ENCODE measurements at places on chromosomes 1 and 21.
A peak's percentile ranks its signal among the peaks of the same experiment; 100 is the strongest.

- H3K27me3 ChIP-seq: no peaks in the 10 kb centered on the region
- DNase-seq: no peak
- no peaks in the 10 kb centered on the region for H3K36me3 ChIP-seq
- no peaks in the 10 kb centered on the region for H3K4me1 ChIP-seq
- H3K4me3 ChIP-seq: no peak overlapping the region
- no peak overlapping the region for H3K27ac ChIP-seq
Observed at GRCh38 chr21:36948686-36949085, 17.8 kb downstream of the HLCS start.

DNA sequence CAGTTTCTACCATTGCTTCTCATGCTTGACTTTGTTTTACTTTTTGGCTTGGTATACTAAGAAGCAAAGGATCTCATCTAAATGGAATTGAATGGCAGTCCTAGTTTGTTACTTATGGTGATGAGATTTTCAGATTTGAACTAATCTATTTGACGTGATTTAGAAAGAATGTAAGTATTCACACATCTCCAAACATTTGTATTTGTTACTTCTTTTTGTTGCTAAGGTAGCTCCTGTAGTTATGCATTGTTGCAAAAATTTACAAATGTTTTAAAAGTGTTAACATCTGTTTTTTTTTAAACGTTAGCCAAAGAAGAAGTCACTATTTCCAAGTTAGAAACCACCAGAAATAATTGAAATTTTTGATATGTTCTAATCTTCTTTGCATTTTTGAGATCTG, 222.5 kb downstream of the RPS6KC1 start:
- peak; percentile 11 for DNase-seq
- peaks cover 3% of the 10 kb centered on the region for H3K36me3 ChIP-seq
- no peaks in the 10 kb centered on the region for H3K4me1 ChIP-seq
- no peak overlapping the region for H3K27ac ChIP-seq
- no peaks in the 10 kb centered on the region for H3K27me3 ChIP-seq

DNA sequence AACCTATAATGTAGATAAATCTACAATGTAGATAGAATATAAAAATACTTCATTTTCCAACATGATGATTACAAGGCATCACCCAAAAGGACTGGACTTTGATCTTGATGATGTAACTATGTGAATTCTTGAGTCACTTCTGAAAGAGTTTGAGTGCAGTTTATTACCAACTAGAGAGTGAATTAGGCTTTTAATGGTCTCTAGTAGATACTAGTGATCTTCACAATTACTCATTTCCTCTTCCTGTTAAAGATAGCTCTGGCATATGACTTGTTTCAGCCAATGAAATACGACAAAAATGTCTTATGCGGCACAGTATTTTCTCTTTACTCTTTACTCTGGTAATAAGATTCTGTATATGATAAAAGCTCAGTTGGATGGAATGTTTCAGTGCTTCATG, 1588.1 kb upstream of the B3GALT2 start:
- no peaks in the 10 kb centered on the region for H3K36me3 ChIP-seq
- no peaks in the 10 kb centered on the region for H3K4me1 ChIP-seq
- no peak overlapping the region for H3K4me3 ChIP-seq
- H3K27me3 ChIP-seq: no peaks in the 10 kb centered on the region
- no peak overlapping the region for H3K27ac ChIP-seq

DNA sequence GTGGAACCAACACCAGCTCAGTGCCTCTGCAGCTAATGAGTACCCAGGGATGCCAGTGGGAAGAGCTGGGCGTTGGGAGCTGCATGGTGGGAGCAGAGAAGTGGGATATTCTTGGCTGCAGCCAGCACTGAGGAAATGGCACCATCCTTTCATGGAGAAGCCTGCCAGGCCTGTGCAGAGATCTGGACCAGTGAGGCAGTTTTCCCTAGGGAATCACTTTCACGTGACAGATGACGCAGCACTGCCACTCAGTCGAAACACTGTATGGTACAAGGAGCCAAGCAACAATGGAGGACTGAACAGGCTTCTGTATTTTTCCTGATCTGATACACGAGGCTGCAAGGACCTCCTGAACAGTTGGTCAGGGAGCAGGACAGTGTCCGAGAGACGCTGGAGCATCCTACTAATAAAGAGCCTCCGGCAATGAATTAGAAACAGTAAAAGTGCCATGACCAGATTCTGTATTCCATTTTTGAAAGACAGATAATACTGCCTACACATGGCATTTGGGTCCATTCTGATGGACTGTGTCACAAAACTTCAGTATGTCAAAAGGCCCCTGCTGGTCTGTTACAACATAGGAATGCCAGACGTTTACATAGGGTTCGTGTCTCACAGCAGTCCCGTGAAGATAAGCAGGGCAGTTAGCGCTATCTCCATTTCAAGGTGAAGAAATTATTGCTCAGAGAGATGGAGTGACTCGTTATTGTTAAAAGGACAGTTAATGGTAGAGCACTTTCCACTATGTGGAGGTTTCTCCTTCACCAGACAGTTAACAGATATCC, 44.0 kb upstream of the LMO4 start:
- no peaks in the 10 kb centered on the region for H3K36me3 ChIP-seq
- H3K4me3 ChIP-seq: no peak overlapping the region
- no peaks in the 10 kb centered on the region for H3K4me1 ChIP-seq
- DNase-seq: no peak
- no peaks in the 10 kb centered on the region for H3K27me3 ChIP-seq
- no peak overlapping the region for H3K27ac ChIP-seq

DNA sequence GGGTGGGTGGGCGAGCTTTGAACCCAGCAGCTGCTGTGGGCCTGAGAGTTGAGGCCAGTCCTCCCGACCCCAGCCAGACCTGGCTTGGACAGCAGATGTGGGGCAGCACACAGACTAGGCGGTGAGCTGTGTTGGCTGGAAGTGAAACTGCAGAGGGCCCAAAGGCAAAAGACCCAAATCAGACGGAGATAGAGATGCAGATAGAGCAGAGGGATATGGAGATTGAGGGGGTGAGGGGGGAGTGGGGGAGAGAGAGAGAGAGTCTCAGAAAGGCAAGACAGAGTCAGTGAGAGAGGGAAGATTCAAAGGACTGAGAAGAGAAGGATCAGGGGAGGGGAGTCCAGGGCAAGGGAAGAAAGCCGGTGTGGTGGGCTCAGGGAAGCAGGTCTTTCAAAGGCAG, 17.0 kb upstream of the POU3F1 start:
- H3K4me1 ChIP-seq: no peaks in the 10 kb centered on the region
- DNase-seq: no peak
- H3K27ac ChIP-seq: no peak overlapping the region
- no peaks in the 10 kb centered on the region for H3K36me3 ChIP-seq
- H3K27me3 ChIP-seq: no peaks in the 10 kb centered on the region
- H3K4me3 ChIP-seq: no peak overlapping the region

GRCh38 chr1:77487631-77488030, 194.8 kb downstream of the ZZZ3 start:
- no peaks in the 10 kb centered on the region for H3K27me3 ChIP-seq
- H3K4me3 ChIP-seq: no peak overlapping the region
- no peaks in the 10 kb centered on the region for H3K36me3 ChIP-seq
- DNase-seq: no peak

- H3K27ac ChIP-seq: peak overlapping the region; percentile 77
- H3K4me3 ChIP-seq: peak overlapping the region; percentile 72
- peaks cover 4% of the 10 kb centered on the region for H3K4me1 ChIP-seq
- no peaks in the 10 kb centered on the region for H3K36me3 ChIP-seq
- H3K27me3 ChIP-seq: no peaks in the 10 kb centered on the region
Observed at GRCh38 chr1:247210062-247210375, 38.2 kb upstream of the ZNF124 start.

- DNase-seq: peak; percentile 52
Observed at GRCh38 chr1:3803905-3804626, 7.8 kb upstream of the LRRC47 start.

GRCh38 chr1:215128504-215128903, 46.0 kb downstream of the KCNK2 start:
- no peak for DNase-seq
- H3K36me3 ChIP-seq: no peaks in the 10 kb centered on the region
- H3K4me3 ChIP-seq: no peak overlapping the region

- H3K27me3 ChIP-seq: no peaks in the 10 kb centered on the region
- no peak overlapping the region for H3K4me3 ChIP-seq
- H3K4me1 ChIP-seq: peaks cover 27% of the 10 kb centered on the region
- no peak for DNase-seq
- no peak overlapping the region for H3K27ac ChIP-seq
Observed at GRCh38 chr1:222109836-222110235, 367.9 kb upstream of the DUSP10 start.

DNA sequence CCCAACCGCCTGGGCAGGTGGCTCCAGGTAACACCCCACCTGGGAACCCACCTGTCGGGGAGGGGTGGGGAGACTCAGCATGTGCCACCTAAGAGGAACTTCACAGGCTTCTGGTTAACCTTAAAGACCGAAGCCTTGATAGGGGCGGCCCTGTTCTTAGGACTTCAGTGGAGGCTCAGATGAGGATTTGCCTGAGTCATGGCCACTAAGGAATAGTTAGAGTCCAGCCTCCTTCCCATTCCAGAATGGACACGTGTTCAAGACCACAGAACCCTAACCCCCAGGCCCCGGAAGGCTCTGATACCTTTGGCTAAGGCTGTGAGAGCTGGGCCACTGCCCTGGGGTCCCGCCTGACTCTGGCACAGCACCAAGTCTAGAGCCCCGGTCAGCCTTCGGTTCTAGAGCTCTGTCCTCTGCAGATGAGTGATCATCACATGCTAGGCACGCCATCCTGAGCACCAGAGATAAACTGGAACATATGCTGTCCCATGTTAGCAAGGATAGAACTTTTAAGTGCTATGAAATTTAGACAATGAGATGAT, 20.3 kb downstream of the PADI6 start:
- H3K4me3 ChIP-seq: no peak overlapping the region
- H3K36me3 ChIP-seq: no peaks in the 10 kb centered on the region
- no peak overlapping the region for H3K27ac ChIP-seq
- no peaks in the 10 kb centered on the region for H3K4me1 ChIP-seq
- no peaks in the 10 kb centered on the region for H3K27me3 ChIP-seq

- no peak for DNase-seq
- no peaks in the 10 kb centered on the region for H3K4me1 ChIP-seq
- no peaks in the 10 kb centered on the region for H3K36me3 ChIP-seq
- no peak overlapping the region for H3K27ac ChIP-seq
Observed at GRCh38 chr1:118739501-118739900, 248.6 kb downstream of the TBX15 start.

DNA sequence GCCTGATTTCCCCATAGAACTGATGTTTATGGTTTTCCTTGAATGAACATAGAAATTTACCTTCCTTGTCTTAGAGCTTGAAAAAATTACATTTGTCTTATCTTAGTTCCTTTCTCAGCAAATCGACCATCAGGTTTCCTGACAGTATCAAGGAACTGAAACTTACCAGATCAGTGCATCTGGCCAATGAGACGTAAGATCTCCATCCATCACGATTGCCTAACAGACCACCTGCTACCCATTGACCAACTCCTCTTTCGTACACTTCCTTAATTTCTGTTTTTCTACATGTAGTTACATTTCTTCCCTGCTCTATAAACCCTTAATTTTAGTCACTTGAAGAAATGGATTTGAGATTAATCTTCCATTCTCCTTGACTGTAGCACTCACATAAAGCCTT, 57.4 kb upstream of the TMPRSS15 start:
- H3K4me1 ChIP-seq: peaks cover 10% of the 10 kb centered on the region
- no peak overlapping the region for H3K4me3 ChIP-seq
- no peaks in the 10 kb centered on the region for H3K27me3 ChIP-seq
- no peaks in the 10 kb centered on the region for H3K36me3 ChIP-seq
- no peak for DNase-seq
- H3K27ac ChIP-seq: no peak overlapping the region

- no peak for DNase-seq
- no peak overlapping the region for H3K4me3 ChIP-seq
- H3K4me1 ChIP-seq: peaks cover 3% of the 10 kb centered on the region
Observed at GRCh38 chr1:116104667-116105066, 6.5 kb upstream of the MAB21L3 start.
